Heart right ventricle (tissue), 16 donors: ENCODE measurements at places on chromosomes 2 and 18. TPM values are rescaled to one million over a fixed set of nuclear protein-coding genes. Genes with fewer than 3 reads are reported as not detected.

Gene ANKRD53
- polyA plus RNA-seq = 0.97 TPM

Gene SERPINB4
- polyA plus RNA-seq = not detected

Gene SEH1L
- 23.1 TPM for polyA plus RNA-seq

Gene TNFAIP6
- polyA plus RNA-seq = 2.6 TPM

Gene CROCC2
- polyA plus RNA-seq = not detected

Gene KIF5C
- polyA plus RNA-seq = 0.25 TPM

Gene LINC00305
- polyA plus RNA-seq = not detected

Gene ATF2
- polyA plus RNA-seq = 26.3 TPM

Gene GATA6
- polyA plus RNA-seq = 36.7 TPM

Gene EFR3B
- polyA plus RNA-seq = 0.62 TPM

Gene HSPE1
- polyA plus RNA-seq = 202 TPM
